ENCODE measurements at places on chromosomes 5 and 9. TPM values are rescaled to one million over a fixed set of nuclear protein-coding genes. Genes with fewer than 3 reads are reported as not detected.
A peak's percentile ranks its signal among the peaks of the same experiment; 100 is the strongest.

DNA sequence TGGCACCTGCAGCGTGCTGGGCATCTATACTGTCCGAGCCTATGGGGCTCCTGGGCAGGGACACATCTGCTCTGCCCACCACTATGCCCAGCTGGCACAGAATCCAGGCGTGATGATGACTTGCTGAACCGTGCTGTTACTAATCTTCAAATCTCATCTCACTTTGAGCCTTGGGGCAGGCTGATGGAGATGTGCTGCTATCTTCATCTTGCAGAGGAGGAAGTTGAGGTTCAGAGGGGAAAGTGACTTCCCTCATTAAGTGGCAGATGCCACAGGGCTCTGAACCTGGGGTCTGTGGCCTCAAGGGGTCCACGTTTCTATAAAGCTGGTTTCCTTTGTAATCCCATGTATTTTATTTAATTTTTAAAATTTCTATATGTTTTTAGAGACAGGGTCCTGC is 4.7 kb downstream of the SLC2A6 start:
- no peak for DNase-seq

DNA sequence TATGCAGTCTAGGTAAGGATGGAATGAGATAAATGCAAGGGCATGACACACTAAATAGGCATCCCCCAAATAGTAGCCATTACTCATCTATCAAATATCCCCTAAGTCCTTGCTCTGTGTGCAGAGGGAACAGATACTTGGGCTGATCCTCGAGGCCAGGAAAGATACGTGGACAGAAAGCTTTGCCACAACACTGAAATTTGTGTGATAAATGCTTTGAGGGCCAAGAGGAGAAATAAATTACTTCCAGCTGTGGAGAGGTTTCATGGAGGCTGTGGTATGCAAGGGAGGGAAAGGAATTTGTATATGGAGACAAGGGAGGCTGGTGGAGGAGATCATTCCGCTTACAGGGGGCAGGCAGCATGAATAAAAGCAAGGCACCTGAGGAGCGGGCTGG is 18.5 kb downstream of the ATOX1 start:
- DNase-seq, result no peak

Gene FOXI1
- not detected for total RNA-seq

GRCh38 chr9:130845901-130846481 is 10.9 kb downstream of the ABL1 start:
- DNase-seq, result no peak

DNA sequence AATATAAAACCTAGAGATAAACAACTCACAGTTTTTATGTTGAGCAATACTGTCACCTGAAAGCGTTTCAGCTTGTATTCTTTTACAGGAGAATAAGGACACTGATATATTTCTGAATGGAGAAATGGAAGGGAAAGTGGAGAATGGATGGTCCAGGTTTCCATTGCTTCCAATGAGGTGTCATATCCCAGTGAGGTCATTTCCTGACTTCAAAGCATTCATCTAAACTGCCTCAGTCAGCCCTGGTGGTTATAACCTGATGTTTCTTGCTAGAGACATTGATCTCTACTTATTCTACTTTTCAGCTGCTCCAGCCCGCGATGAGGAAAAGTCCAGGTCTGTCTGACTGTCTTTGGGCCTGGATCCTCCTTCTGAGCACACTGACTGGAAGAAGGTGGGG is 2.6 kb downstream of the GABRA1 start:
- DNase-seq, result no peak

GRCh38 chr5:18220631-18221030 is 586.4 kb downstream of the TAF11L14 start:
- DNase-seq, result no peak

DNA sequence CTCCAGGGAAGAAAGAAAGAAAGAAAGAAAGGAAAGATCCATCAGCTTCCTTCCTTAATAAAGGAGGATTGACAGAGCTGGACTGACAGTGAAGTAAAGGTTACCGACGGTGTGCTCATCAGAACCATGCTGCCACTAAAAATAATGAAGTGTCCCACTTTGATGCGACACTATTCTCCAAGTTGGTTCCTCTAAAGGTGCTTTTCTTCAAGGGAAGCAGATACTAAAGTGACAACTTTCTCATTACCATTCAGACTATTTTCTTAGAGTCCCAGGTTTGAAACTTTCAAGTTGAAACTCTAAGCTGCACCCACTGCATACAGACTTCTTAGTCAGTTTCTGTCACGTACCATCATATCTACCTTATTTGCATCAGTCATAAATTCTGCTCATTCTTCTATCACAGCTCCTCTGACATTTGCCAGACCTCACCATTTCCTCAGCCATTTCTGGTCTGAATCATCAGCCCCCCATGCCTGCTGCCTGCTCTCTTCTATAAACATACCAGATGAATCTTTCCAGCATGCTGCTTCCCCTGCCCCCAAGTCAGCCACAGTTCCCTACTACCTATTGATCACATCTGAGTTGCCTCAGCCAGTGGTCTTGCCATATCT is 177.6 kb downstream of the DEPDC1B start:
- no peak for DNase-seq

- no peak for DNase-seq
These were observed 118.9 kb upstream of the CCDC180 start for GRCh38 chr9:97188545-97188944.

Gene MELK
- total RNA-seq, result 35.8 TPM

Gene INSL4
- 0.29 TPM for total RNA-seq

Gene PITX1
- 6.3 TPM for total RNA-seq

GRCh38 chr5:126359884-126360283 is 63.3 kb upstream of the GRAMD2B start:
- DNase-seq, result no peak

- peak; percentile 42 for DNase-seq
These were observed 179.2 kb downstream of the MACROH2A1 start for GRCh38 chr5:135219868-135220267.

- no peak for DNase-seq
These were observed 193.5 kb downstream of the PLK2 start for GRCh38 chr5:58266402-58266801.

DNA sequence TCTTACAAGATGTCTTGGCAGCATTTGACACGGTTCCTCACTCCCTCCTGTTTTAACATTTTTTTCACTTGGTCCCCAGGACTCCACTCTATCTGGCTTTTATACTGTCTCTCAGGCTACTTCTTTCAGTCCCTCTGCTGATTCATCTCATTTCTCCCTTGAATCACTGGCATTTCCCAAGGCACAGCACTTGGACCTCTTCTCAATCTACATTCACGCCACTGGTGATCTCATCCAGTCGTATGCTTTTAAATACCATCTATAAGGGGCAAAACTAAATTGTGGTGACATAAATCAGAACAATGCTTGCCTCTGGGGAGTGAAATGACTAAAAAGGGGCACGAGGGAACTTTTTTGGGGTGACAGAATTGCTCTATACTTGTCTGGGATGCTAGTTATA is 47.1 kb downstream of the MAPKAP1 start:
- no peak for DNase-seq

Gene WDR38
- not detected for total RNA-seq

DNA sequence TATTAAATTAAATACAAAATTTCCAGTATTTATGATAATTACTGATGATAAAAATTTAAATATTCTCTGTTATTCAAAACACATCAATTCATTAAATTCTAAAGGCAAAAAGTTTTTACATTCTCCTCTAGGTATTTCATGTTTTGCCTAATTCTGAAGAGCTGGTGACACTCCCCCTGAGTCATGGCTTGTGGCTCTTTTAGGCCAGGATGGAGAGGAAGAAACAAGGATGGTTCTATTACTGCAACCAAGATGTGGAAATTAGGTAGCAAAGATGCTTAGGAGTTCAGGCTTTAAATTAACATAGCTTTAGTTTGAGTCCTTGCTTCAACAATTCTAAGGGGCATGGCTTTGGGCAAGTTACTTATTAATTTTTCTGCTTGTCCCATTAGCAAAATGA is 1295.8 kb downstream of the EFNA5 start:
- DNase-seq, result no peak

- DNase-seq, result no peak
These were observed 70.6 kb downstream of the ALDH1A1 start for GRCh38 chr9:72882117-72882775.

Gene FBXL17
- total RNA-seq, result 10.4 TPM

GRCh38 chr9:118946669-118947068 is 422.6 kb downstream of the BRINP1 start:
- DNase-seq, result no peak

DNA sequence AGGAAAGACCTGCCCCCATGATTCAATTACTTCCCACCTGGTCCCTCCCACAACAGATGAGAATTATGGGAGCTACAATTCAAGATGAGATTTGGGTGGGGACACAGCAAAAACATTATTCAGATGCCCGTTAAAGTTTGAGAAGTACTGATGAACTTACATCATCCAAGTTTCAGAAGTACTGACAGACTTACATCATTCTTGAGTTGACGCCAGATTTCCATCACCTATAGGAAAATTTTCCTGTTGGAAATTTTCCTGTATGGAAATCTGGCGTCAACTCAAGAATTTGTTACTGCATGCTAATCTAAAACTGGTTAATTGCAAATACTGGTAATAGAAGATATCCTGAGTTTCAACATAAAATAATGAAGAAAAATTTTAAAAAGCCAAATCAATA is 975.9 kb downstream of the MAT2B start:
- DNase-seq, result no peak

Gene PROB1
- 0.69 TPM for total RNA-seq

GRCh38 chr5:59094864-59095263 is 512.0 kb downstream of the RAB3C start:
- no peak for DNase-seq

Gene OCLN
- total RNA-seq, result 57.5 TPM

- no peak for DNase-seq
These were observed 20.9 kb upstream of the HAPLN1 start for GRCh38 chr5:83741571-83741970.

GRCh38 chr9:6708732-6709131 is 49.0 kb upstream of the KDM4C start:
- DNase-seq, result no peak

GRCh38 chr5:1435369-1435768 is 9.9 kb downstream of the SLC6A3 start:
- DNase-seq, result no peak

Gene P4HA2
- 38.5 TPM for total RNA-seq

Gene CAMK2A
- total RNA-seq, result 0.26 TPM

Gene DEPDC1B
- total RNA-seq, result 29.1 TPM

Data from type B pancreatic cell (in vitro differentiated cells).